ENCODE measurements at places on chromosomes 3 and 15.
A peak's percentile ranks its signal among the peaks of the same experiment; 100 is the strongest.

- DNase-seq: no peak
These were observed 818.2 kb upstream of the CADM2 start for GRCh38 chr3:84140631-84141030.

GRCh38 chr3:37100411-37100810, 74.0 kb downstream of the LRRFIP2 start:
- no peak for DNase-seq

DNA sequence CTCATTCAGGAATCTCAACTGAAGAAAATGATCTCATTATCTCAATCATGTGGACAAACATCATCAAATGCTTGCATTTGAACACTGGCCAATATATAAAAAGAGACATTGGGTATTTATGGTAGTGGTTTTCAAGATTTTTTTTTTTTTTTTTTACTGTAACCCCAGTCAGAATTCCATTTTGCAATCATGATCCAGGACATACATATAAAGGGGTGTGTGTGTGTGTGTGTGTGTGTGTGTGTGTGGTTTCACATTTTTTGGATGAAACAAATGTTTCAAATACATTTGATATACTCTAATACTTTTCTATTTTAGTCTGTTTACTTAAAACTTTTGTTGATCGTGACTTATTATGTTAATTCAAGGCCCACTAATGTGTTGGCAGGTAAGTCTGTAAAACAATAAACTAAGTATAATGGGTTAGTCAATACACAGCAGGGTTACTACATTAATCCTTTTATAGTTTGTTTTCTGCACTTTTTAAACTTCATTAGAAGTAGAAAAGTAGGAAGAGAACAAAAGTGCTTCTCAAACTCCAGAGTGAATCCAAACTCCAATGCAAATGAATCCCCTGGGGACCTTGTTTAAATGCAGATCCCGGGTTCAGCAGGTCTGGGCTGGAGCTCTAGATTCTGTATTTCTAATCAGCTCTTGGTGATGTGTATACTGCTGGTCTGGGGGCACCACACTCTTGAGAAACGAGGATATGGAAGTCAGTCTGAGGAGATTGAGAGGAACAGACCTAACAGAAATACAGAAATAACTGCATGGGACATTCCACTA, 17.6 kb downstream of the THRB start:
- DNase-seq: peak; percentile 59

- no peak for DNase-seq
These were observed 535.7 kb downstream of the FOXP1 start for GRCh38 chr3:71047616-71048531.

- no peak for DNase-seq
These were observed 18.8 kb downstream of the BCL2L10 start for GRCh38 chr15:52093539-52094510.

GRCh38 chr3:94402126-94402525, 339.3 kb downstream of the NSUN3 start:
- no peak for DNase-seq

DNA sequence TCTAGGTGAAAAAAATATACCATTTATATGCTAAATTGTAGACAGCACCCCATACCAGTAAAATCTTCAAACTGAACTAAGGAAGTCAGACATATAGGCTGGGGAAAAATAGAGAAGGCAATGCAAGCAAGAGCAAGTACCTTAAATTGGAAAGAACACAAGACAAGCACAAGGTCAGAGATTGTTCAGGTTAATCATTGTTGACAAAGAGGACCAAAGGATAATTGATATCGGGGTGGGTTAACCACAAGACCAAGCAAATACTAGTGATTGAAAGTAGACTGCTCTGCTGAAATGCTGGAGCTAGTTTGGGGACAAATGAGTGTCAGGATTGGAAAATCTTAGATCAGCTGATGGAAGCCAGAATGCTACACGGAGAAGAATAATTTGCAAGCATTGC, 499.8 kb downstream of the ROBO2 start:
- DNase-seq: no peak

GRCh38 chr3:4546346-4547178, 53.4 kb downstream of the ITPR1 start:
- no peak for DNase-seq

GRCh38 chr3:134363381-134363755, 10.9 kb downstream of the AMOTL2 start:
- no peak for DNase-seq

DNA sequence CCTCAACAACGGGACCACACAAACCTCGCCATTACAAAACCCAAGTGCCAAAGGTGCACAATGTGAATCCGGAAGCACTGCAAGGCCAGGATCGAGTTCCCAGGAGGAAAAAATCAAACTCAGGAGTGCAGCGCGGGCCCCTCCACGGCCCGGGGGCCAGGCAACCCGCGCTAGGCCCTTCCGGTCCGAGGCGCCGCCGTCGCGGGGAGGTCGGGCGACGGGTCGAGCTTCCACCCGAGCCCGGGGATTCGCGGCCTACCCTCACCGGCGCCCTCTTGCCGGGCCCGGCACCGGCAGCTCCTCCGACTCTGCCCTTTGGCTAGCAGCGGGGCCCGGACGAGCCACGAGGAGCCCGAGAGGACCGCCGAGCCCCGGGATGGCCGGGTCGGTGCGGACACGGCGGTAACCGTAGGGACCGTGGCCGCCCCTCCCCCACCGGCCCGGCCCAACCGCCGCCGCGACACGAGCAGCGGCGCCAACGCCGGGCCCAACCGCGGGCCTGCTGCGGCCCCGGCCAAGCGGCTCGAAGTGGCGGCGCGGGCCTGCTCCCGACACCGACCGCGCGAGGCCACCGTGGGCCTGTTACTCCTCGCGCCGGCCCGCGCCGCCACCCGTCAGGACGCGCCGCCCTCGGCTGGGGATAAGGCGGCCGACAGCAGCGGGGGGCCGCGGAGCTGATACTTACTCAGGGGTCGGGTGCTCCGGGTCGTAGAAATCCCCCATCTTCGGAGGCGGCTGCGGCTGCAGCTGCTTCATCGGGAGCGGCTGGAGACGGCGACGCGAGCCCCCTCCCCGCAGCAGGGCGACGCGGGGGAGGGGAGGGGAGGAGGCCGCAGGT, 525 bp downstream of the SETD2 start:
- peak; percentile 35 for DNase-seq

GRCh38 chr15:100932676-100933348, 13.7 kb downstream of the LRRK1 start:
- no peak for DNase-seq

DNA sequence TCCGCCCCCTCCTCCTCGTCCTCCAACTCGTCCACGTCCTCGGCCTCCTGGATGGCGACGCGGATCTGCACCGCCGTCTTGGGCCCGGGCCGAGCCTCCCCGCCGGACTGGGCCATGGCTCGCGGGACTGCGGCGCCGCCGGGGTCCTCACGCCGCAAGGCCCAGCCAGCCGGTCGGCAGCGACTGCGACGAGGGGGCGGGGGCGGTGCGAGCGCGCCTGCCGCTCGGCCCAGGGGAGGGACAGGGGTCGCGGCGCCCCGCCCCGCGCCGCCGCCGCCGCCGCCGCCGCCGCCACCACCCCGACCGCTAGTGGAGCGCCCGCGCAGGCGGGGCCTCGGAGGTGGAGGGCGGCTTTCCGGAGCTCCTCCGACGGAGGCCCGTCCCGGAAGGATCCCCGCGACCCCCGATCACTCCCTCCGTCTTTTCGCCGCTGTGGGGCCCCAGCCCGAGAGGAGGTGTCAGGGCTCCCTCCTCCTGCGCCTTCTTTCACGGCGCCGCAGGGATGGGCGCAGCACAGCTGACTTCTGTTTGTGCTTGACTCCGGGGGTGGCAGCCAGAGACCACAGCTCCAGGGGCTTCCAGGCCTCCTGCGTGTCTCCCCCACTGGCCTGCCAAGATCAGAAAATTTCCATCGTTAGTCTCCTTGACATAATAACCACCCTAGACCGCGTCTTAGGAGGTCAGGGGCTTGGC, at the start of gene LARP6:
LARP6 (minus strand) TSS at position 185 of the 693 bp plus-strand sequence; CDS start at position 116, 69 bp downstream.
- peak; percentile 72 for DNase-seq

DNA sequence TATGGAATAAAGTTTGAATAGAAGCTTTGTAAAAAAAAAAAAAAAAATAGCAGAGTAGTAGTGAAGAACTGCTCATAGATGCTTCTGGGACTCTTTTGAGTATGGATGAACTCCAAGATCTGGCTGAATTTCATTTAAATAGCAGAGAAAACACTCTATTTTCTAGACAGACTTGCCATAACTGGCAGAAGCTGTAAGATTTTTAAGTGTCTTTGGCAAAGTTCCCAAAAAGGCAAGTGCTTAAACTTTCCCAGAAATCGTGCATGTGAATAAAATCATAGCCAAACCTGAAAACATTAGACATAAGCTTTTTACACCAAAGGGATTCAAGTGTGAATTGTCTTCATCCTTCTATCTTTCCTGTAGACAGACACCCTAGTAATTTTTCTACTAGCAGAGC, 110.3 kb upstream of the MITF start:
- DNase-seq: no peak

- DNase-seq: no peak
These were observed 202.6 kb downstream of the XXYLT1 start for GRCh38 chr3:195068084-195069080.

GRCh38 chr3:40994611-40995010, 204.7 kb upstream of the CTNNB1 start:
- no peak for DNase-seq

DNA sequence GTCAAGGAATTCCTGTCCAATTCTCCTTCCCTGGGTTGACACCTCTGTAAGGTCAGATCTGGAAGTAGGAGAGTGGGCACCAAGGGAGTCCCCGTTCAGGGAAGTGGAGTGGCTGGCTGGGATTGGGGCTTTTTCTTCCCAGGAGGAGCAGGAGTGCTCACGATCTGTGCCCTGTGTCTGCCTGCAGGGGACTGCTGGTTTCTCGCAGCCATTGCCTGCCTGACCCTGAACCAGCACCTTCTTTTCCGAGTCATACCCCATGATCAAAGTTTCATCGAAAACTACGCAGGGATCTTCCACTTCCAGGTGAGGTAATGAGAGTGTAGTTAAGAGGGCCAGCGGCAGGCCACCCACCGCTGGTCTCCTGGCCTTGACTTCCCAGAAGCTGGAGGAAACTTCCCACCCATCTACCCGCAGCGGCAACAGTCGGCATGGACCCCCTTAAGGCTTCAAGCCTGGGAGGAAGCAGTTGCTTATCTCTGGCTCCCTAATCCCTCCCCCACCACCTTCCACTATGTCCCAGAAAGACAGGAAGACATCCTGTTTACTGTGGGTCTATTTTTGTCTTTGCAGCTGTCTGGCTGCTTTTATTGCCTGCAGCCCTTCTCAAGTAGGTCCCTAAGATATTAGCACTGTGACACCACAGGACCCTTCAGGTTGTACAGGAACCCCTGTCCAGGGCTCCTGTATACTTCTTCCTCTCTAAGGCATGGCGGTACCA, 26.8 kb downstream of the CAPN3 start:
- DNase-seq: peak; percentile 13

- no peak for DNase-seq
These were observed 2.9 kb upstream of the PLSCR1 start for GRCh38 chr3:146547235-146547835.

- no peak for DNase-seq
These were observed 23.5 kb downstream of the PAK2 start for GRCh38 chr3:196763179-196763578.

GRCh38 chr3:59043391-59043790, 6.4 kb downstream of the CFAP20DC start:
- DNase-seq: no peak

DNA sequence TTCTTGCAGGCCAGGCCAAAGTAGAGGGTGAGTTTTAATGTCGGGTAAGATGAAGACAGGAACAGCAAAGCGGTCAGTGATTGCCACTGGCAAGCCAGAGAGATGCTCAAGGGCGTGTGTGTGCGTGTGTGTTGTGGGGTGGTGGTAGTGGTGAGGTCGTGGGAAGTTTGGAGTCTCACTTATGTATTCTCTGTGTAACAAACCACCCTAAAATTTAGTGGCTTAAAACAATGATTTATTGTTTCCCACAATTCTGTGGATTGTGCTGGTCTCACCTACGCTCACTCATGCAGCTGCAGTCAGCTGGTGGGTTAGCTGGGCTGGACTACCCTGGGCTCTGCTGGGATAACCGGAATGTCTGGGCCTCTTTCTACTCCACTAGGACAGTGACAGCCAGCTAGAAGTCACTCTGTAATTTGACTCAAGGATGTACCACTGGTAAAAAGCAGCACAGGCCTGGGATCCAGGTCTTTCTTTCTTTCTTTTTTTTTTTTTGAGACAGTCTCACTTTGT, 50.9 kb upstream of the BHLHE40 start:
- no peak for DNase-seq

- no peak for DNase-seq
These were observed 62.5 kb downstream of the FOXP1 start for GRCh38 chr3:71521021-71521352.

Data from NCI-H82 (cell line).